ENCODE measurements at places on chromosomes 16 and 17. TPM values are rescaled to one million over a fixed set of nuclear protein-coding genes. Genes with fewer than 3 reads are reported as not detected.
A peak's percentile ranks its signal among the peaks of the same experiment; 100 is the strongest.

- H3K27ac ChIP-seq, result no peak overlapping the region
- no peaks in the 10 kb centered on the region for H3K36me3 ChIP-seq
- DNase-seq, result no peak
- H3K27me3 ChIP-seq, result no peaks in the 10 kb centered on the region
- no peaks in the 10 kb centered on the region for H3K4me1 ChIP-seq
Observed at GRCh38 chr16:79404571-79404970, 196.0 kb downstream of the MAF start.

GRCh38 chr16:88853325-88853941 is 3.3 kb downstream of the GALNS start:
- H3K4me3 ChIP-seq, result no peak overlapping the region
- no peak overlapping the region for H3K27ac ChIP-seq
- H3K4me1 ChIP-seq, result peaks cover 41% of the 10 kb centered on the region
- peak; percentile 74 for DNase-seq
- peaks cover 24% of the 10 kb centered on the region for H3K36me3 ChIP-seq

IKZF3 gene
- 7.1 TPM for total RNA-seq

GRCh38 chr16:84703681-84704080 is 3.9 kb downstream of the USP10 start:
- DNase-seq, result no peak
- peaks cover 45% of the 10 kb centered on the region for H3K4me1 ChIP-seq
- no peaks in the 10 kb centered on the region for H3K27me3 ChIP-seq
- no peak overlapping the region for H3K27ac ChIP-seq
- no peak overlapping the region for H3K4me3 ChIP-seq

ARL17B gene
- 29.3 TPM for total RNA-seq

- H3K4me3 ChIP-seq, result no peak overlapping the region
- H3K4me1 ChIP-seq, result no peaks in the 10 kb centered on the region
- no peak overlapping the region for H3K27ac ChIP-seq
Observed at GRCh38 chr17:69239611-69240600, 11.3 kb upstream of the ABCA10 start.

DNA sequence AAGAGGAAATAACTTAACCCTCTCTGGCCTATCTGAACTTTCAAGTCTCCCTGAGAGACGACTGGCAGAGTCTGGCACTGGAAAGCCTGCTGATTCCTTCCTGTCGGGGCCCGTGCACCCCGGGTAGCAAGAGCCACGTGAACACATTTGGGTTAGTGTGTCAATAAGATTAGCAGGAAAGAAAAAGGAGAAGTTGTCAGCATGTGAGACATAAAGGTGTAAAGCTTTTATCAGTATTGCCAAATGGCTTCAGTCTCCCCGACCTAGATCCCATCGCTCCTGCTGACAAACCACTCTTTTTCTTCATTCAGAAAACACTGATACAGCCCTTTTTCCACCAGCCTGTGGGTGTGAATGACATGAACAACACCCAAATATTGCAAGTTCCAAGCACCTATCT is 74.4 kb downstream of the CCT6B start:
- H3K27me3 ChIP-seq, result peaks cover 14% of the 10 kb centered on the region
- no peaks in the 10 kb centered on the region for H3K4me1 ChIP-seq

- H3K36me3 ChIP-seq, result peaks cover 87% of the 10 kb centered on the region
- H3K27ac ChIP-seq, result no peak overlapping the region
- H3K27me3 ChIP-seq, result no peaks in the 10 kb centered on the region
- no peak overlapping the region for H3K4me3 ChIP-seq
Observed at GRCh38 chr17:82060001-82060380, 5.6 kb downstream of the DUS1L start.

GRCh38 chr16:3321816-3322215 is 16.5 kb downstream of the ZNF75A start:
- no peaks in the 10 kb centered on the region for H3K27me3 ChIP-seq
- H3K4me3 ChIP-seq, result no peak overlapping the region
- H3K36me3 ChIP-seq, result peaks cover 12% of the 10 kb centered on the region
- DNase-seq, result no peak

PPY gene
- not detected for total RNA-seq

CX3CL1 gene
- 33.6 TPM for total RNA-seq

DNA sequence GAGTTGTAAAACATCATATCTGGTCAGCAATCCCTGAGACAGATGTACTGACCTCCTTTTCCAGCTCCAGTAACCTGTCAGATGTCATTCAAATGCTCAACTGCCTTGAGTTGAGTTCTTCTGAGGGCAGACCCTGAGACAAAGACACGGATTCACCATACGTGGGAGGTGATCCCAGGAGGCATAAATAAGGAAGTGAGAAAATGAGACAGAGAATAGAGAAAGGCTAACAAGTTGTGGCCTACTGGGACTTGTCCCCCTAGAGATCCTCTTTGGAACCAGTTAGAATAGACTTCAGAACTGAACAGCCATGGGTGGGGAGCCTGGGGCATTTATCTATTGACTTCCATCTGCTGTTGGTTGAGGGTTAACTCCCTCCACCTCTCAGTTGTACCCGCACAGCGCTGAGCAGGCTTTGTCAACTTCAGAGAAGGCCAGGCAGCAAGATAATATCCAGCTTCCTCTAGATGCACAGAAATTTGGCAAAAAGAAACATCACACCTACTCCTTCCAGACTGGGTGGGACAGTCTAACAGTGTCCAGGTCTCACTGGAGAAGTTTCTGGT is 123.0 kb upstream of the DYNLRB2 start:
- no peaks in the 10 kb centered on the region for H3K4me1 ChIP-seq
- no peak for DNase-seq
- H3K27ac ChIP-seq, result no peak overlapping the region
- H3K36me3 ChIP-seq, result no peaks in the 10 kb centered on the region
- H3K27me3 ChIP-seq, result no peaks in the 10 kb centered on the region
- H3K4me3 ChIP-seq, result no peak overlapping the region

DNA sequence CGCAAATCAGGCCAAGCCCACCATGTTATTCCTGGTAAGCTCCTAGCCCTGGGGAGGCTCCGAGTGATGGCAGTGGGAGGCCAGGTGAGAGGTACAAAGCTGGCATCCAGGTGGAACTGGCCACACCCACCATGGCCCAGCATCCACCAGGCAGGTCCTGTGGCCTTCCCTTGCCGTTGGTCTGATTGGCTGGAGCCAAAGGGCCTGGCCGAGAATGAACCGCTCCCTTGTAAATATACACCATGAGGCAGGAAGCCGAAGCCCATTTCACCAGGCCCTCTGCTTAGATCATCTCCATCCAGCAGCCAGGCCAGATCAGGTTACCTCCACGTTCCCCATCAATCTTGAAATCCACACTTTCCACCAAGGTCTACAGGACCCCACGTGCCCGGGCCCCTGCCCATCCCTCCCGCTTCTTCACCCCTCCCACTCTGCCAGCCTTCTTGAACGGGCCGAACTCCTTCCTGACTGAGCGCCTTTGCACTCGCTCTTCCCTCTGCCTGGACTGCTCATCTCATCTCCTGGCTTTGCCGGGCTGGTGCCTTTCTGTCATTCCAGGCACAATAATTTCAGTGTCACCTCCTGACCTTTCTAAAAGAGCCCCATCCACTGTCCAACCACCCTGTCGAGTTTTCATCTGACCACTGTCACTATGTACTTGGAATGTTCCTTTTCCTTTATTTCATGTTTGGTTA is 5.8 kb downstream of the SOCS1 start:
- peaks cover 5% of the 10 kb centered on the region for H3K36me3 ChIP-seq
- peaks cover 27% of the 10 kb centered on the region for H3K4me1 ChIP-seq
- no peaks in the 10 kb centered on the region for H3K27me3 ChIP-seq
- H3K4me3 ChIP-seq, result no peak overlapping the region
- no peak overlapping the region for H3K27ac ChIP-seq

DNA sequence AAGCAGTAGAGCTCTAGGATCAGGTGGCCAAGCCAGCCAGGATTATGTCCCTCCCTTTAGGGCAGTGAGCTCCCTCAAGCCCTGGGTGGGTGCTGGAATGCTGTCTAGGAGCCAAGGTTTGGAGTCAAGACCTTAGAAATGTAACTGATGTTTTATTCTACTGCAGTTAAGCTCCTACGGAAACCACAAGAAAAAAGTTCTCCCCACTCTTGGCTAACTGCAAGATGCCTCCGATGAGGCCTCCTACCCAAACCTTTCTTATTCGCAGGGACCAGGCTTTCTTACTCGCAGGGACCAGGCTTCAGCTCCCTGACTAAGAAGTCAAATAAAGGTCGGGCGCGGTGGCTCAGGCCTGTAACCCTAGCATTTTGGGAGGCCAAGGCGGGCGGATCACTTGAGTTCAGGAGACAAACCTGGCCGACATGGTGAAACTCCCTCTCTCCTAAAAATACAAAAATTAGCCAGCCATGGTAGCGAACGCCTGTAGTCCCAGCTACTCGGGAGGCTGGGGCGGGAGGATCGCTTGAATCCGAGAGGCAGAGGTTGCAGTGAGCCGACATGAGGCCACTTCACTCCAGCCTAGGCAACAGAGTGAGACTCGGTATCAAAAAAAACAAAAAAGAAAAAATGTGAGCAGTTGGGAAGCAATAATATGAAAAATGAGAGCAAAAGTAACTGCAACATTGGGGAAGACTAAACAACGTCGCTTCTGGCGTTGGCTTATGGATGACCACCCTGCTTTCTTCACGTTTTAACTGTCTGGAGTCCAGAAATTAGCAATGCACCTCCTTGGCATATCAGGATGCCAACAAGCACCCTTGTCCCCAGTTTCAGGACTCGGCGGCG is 31.7 kb upstream of the ARL4D start:
- H3K4me1 ChIP-seq, result peaks cover 34% of the 10 kb centered on the region
- no peaks in the 10 kb centered on the region for H3K27me3 ChIP-seq
- H3K27ac ChIP-seq, result peak overlapping the region; percentile 100
- H3K36me3 ChIP-seq, result no peaks in the 10 kb centered on the region
- DNase-seq, result no peak
- peak overlapping the region; percentile 57 for H3K4me3 ChIP-seq

DNA sequence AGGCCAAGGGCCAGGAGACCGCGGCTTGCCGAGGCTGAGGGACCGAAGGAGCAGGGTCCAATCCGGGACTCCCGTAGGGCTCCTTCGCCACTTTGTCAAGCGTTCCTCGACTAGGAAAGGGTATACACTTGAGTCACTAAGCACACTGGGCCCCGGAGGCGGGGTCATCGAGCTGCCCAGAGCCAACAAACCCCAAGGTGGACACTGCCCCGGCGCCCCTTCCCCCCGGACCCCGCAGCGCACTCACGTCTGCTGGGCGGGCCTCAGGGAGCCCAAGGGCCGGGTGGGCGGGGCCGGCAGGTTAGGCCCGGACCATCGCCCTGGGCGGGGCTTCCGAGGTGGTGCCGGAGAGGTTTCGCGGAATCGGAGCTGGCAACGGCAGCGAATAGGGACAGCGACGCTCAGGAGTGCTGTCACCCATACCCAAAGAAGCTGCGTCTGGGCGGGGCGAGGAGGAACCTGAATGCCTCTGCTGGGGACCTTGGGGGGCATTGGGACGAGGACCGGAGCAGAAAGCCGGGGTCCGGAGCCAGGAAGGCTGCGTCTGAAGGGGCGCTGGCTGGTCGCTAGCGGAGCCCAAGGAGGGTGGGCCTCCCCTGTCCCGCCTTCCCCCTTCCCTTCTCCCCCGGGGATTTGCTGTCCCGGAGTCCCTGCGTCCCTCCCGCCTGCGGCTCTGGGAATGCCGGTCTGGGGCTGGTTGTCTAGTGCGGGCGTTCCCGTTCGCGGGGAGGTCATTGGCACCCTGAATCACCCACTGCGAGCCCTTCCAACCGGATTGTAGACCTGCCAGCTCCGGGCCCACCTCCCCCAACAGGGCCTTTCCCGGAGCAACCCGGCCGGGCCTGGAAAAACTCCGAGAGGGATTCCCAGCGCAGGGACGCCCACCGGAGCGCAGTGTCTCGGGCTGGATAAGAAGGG is 118.2 kb upstream of the SMURF2 start:
- DNase-seq, result peak; percentile 89
- H3K27me3 ChIP-seq, result no peaks in the 10 kb centered on the region
- H3K36me3 ChIP-seq, result peaks cover 24% of the 10 kb centered on the region
- H3K27ac ChIP-seq, result peak overlapping the region; percentile 88

EME1 gene
- total RNA-seq, result 1.8 TPM

DNA sequence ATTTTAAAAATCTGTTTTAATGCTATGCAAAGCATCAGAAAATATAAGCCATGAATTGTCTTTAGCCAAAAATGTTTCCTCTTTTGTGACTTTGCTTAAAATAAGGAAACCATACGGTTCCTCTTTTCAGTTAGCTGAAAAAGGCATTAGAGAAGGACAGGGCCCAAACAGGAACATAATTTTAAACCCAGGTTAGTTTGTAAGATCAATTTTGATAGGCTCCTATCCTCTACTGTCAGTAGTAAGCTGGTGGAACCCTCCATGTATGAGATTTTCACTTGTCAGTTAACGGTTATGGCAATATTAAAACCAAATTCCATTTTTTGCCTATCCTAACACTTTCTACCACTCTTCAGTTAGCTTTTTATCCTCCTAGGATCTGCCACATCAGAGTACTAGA is 4.3 kb downstream of the EVI2B start:
- peak overlapping the region; percentile 42 for H3K4me3 ChIP-seq
- H3K36me3 ChIP-seq, result peaks cover 7% of the 10 kb centered on the region
- no peak for DNase-seq

DNA sequence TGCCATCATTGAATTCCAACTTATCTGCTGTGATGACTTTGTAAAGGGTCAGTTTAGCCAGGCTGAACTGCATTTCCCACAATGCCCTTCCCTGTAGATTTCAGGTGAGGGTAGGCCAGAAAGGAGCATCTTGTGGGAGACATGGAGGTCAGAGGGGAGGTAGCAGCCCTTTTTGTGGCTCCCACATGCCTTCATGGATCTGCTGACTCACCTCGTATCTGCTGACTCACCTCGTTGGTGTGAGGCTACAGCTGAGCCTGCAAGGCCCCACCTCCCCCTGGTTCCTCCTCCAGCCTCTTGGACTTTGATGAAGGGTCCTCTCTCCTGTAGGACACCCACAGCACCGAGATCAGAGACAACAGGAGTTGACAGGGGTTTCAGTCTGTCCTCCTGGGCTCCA is 102.5 kb downstream of the SALL1 start:
- no peaks in the 10 kb centered on the region for H3K36me3 ChIP-seq
- no peaks in the 10 kb centered on the region for H3K4me1 ChIP-seq
- H3K27me3 ChIP-seq, result no peaks in the 10 kb centered on the region
- DNase-seq, result no peak

- peak overlapping the region; percentile 44 for H3K4me3 ChIP-seq
- peaks cover 8% of the 10 kb centered on the region for H3K4me1 ChIP-seq
- no peaks in the 10 kb centered on the region for H3K36me3 ChIP-seq
- no peaks in the 10 kb centered on the region for H3K27me3 ChIP-seq
- DNase-seq, result peak; percentile 84
Observed at GRCh38 chr17:30104575-30105339, 11.9 kb upstream of the NSRP1 start.

- H3K36me3 ChIP-seq, result peaks cover 58% of the 10 kb centered on the region
- DNase-seq, result no peak
- no peaks in the 10 kb centered on the region for H3K27me3 ChIP-seq
- H3K4me1 ChIP-seq, result peaks cover 29% of the 10 kb centered on the region
- no peak overlapping the region for H3K4me3 ChIP-seq
Observed at GRCh38 chr17:17897442-17897841, 60.7 kb upstream of the SREBF1 start.

XAF1 gene
- 129 TPM for total RNA-seq

GRCh38 chr17:36784633-36785032 is 152.6 kb upstream of the LHX1 start:
- H3K27ac ChIP-seq, result no peak overlapping the region
- peaks cover 24% of the 10 kb centered on the region for H3K27me3 ChIP-seq
- no peak overlapping the region for H3K4me3 ChIP-seq
- no peak for DNase-seq
- no peaks in the 10 kb centered on the region for H3K4me1 ChIP-seq

GRCh38 chr16:52812678-52813556 is 239.8 kb downstream of the CHD9NB start:
- H3K36me3 ChIP-seq, result no peaks in the 10 kb centered on the region
- H3K27me3 ChIP-seq, result no peaks in the 10 kb centered on the region
- DNase-seq, result no peak
- H3K27ac ChIP-seq, result no peak overlapping the region
- no peaks in the 10 kb centered on the region for H3K4me1 ChIP-seq

Measured in lower lobe of right lung (tissue), 2 donors.